COR-L47 (cell line): ENCODE measurements at places on chromosomes 11 and 22.

- DNase-seq: no peak
Observed at GRCh38 chr11:67119585-67120391, 725 bp downstream of the KDM2A start.

DNA sequence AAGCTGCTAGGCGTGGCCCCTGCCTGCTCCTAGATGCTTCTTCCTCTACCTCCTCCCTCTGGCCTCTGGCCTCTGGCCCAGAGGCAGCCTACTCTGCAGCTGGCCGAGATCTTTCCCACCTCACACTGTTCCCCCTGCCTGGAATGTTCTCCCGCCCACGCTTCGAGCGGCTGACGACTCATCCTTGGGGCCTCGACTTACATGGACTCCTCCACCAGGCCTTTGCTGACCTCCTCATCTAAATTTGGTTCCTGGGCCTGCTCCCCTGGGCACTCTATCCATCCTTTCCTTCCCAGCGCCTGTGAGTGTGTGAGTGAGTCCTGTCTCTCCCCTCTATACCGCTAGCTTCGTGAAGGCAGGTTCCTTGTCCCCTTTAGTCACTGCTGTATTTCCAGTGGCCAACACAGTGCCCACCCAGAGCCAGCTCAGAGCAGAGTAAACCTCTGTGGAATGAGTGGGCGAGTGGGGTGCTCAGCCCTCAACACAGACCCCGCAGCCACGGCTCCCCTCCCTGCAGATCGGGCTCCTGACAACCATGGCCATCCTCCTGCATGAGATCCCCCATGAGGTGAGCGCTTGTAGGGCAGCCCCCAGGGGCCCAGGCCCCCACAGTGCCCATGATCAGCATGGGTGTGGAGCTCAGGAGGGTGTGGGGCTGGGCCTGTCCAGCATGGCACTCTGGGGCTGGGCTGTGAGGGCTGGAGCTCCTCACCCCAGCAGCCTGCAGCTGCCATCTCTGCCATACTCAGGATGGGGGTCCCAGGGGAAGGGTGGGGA is 5.7 kb downstream of the SLC39A13 start:
- no peak for DNase-seq

DNA sequence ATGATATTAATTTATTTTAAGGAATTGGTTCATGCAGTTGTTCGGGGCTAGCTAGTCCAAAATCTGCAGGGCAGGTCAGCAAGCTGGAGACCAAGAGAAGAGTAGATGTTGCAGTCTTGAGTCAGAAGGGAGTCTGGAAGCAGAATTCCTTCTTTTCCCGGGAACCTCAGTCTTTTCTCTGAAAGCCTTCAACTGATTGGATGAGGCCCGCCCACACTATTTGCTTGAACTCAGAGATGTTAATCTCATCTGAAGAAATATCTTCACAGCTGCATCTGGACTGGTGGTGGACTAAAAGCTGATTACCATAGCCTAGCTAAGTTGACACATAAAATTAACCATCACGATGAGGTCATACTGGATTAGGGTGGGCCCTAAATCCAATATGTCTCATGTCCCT is 122.2 kb downstream of the COMMD9 start:
- DNase-seq: no peak

GRCh38 chr22:23591201-23591791 is 11.2 kb upstream of the IGLL1 start:
- DNase-seq: peak; percentile 18

- no peak for DNase-seq
Observed at GRCh38 chr11:32162906-32163305, 72.0 kb downstream of the RCN1 start.

GRCh38 chr22:30014244-30014643 is 66.0 kb upstream of the HORMAD2 start:
- DNase-seq: no peak

- no peak for DNase-seq
Observed at GRCh38 chr22:49489821-49490220, 337.9 kb downstream of the BRD1 start.

DNA sequence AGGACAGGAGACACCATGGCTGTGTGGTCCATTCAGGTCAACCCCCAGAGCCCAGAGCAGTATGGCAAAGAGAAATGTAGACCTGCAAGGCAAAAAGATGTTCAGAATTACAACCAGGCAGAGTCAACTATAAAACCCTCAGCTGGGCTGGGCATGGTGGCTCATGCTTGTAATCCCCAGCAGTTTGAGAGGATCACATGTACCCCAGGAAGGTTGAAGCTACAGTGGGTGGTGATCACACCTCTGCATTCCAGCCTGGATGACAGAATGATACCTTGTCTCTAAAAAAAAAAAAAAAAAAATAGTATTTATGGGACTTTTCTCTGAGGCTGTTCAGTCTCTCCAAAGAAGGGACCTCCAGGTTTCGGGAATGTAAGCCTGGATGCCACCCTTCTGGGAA is 18.4 kb upstream of the LDHA start:
- DNase-seq: no peak

GRCh38 chr22:23419171-23419570 is 160.9 kb downstream of the IGLL1 start:
- no peak for DNase-seq

DNA sequence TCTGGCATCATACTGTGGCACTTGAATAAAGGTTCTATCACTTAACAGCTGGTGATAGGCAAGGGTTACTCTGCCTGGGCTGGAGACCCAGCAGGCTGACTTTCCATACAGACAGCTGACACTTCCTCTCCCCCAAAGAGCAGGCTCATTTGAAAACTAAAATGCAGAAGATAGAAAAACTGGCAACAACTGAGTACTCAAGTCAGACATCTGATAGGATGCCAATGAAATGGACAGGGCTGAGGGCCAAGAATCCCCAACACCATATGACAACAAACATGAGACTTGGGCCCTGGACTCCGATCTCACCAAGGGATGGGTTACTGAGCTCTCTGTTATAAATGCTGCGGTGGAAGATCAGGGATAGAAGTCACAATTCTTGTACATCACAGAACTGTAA is 237.2 kb downstream of the LRRC4C start:
- no peak for DNase-seq

DNA sequence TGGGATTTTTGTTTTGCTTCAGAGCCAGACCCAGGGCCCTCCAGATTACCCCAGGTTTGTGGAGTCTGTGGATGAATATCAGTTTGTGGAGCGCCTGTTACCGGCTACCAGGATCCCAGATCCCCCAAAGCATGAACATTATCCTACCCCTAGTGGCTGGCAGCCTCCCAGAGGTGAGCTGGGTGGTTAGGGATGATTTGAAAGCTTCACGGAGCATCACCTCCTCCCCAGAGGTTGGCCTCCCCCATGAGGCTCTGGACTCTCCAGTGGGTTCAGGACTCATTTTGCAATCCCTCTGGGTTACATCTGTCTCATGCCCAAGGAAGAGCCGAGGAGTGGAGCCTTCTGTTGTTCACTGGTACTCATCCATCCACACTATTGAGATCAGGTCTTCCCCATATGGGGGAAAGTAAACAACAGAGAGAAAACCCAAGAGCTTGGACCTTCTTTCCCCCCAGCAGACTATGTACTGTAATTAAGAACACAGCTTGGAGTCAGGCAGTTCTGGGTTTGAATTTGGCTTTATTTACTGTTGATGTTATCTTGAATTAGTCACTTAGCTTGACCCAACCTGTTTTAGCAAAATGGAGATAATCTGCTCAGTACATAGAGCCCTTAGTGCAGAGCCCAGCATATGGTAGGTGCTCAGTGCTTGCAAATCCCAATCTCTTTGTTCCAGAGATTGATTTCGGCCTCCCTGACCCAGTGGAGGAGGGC is 2.5 kb downstream of the MRPL49 start:
- no peak for DNase-seq

DNA sequence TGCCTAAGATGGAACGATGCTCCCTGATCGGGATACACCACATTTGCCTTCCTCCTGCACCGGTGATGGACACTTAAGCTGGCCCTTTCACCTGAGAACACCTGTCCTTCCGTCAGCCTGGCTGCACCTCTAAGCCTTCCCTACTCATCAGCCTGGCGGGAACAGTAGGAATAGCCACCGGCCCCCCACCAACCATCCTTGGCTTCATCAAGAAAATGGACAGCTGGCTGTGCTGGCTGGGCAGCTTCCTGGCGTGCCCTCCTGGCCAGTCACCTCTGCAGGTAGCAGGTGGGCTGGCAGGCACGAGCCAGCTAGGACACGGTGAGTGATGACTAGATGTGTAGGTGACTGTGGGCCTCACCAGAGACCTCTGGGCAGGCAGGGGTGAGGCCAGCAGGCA is 142.8 kb downstream of the CTTN start:
- no peak for DNase-seq

DNA sequence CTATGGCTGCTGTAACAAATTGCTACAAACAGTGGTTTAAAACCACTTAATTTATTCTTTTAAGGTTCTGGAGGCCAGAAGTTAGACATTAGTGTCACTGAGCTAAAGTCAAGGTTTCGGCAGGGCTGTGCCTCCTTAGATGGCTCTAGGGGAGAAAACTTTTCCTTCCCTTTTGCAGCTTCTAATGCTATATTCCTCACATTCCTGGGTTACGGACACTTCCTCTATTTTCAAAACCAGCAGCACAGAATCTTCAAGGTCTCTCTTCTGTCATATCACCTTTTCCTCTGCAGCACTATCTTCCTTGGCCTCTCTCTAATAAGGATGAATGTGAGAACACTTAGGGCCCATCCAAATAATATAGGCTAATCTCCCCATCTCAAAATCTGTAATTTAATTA is 87.0 kb downstream of the C11orf87 start:
- no peak for DNase-seq

DNA sequence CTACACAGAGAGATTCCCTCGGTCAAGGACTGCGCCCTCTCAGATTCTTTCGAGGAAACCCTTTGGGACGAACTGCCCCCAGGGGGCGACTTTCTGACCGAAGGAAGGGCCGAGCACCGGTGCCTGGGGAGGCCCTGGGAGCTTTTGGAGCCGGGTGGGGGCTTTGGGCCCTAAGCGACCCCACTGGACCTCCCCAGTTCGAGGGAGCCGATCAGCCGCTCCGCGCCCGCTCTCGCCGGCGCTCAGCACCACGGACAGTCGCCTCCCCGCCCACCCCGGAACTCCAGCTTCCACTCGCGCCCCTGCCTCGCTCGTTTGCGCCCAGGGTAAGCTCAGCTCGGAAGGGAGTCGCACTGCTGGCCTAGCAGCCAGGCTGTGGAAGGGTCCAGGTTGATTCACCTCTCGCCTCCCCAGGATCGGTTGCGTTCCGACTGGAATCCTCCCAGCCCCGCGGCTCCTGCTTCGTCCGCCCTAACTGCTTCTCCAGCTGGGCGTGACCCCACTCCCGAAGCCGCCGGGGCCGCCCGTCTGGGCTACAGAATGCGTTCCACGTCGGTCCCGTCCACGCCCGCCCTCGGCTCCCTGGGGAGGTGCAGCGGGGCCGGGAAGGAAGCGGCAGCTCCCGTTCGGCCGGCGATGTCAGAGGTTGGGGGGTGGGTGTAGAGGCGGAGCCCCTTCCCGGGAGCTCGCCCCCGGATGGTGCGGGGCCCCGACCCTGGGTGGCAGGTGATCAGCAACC is 428 bp downstream of the SCN3B start:
- peak; percentile 33 for DNase-seq

- DNase-seq: no peak
Observed at GRCh38 chr11:103877221-103877620, 159.2 kb upstream of the DDI1 start.

DNA sequence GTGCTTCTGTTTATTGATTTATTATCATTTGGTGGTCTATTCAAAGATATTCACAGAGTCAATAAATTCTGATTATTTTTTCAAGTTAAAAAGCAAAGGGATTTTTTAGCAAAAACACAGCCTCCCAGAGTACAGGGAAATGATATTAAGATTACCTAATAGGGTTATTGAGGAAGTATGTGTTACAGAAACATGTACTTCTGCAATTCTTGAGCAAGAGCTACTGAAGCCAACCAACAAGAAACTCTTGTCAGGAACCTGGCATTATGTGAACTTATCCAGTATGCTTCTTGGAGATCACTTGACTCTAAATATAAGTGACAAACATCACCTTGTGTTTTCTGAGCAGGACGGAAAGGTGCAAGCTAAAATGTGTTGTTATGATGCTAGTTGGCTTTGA is 42.0 kb upstream of the CARD18 start:
- DNase-seq: no peak

DNA sequence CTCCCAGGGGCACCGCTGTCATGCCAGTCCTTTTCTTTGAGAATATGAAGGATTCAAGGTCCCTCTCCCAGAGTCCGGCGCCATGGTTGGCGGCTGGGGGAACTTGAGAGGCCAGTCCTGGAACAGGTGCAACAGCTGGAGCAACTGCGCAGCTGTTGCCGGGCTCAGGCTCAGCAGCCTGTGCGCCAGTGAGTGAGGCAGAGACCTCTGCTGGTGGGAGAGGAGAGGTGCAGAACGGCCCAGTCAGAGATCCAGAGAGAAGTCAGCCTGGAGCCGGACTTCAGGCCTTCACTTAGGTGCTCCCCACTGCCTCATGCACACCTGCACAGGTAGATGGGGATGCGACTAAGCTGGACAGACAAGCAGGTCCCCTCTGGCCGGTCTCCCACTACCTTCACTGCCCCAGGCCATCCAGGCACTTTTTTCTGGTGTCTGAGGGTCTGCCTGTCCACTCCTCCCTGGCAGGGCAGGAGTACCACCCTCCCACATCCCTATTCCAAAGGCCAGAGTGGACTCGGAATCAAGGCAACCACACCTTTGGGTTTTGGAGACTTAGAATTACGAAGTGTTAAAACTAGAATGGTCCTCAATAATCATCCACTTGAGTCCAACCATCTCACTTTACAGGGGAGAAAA is 4.6 kb downstream of the CHRDL2 start:
- peak; percentile 58 for DNase-seq

GRCh38 chr11:100821198-100821597 is 134.1 kb downstream of the ARHGAP42 start:
- no peak for DNase-seq

GRCh38 chr22:23698094-23698493 is 7.3 kb downstream of the RGL4 start:
- no peak for DNase-seq

GRCh38 chr11:44377121-44377520 is 67.2 kb upstream of the ALX4 start:
- DNase-seq: no peak

DNA sequence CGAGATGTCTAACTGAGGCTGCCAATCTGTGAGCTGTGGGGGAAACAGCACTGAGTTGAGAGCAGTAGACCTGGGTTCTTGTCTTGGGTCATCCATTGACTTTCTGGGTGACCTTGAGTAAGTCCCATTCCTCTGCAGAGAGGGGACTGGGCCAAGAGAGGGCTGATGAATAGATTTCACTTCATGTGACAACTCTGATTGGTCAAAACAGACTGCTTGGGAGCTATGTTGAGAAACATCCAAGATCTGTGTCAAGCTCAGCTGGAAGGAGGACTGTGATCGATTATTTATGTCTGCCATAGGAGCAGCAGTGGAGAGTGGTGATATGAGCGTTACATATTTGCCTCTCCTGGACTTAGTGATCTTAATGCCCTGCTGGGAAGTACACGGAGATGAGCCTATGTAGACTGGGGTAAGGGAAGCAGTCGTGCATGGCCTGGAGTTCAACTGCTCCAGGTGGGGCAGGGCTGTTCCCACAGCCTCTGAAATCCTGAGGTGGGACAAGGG is 47.7 kb downstream of the OTOG start:
- no peak for DNase-seq

DNA sequence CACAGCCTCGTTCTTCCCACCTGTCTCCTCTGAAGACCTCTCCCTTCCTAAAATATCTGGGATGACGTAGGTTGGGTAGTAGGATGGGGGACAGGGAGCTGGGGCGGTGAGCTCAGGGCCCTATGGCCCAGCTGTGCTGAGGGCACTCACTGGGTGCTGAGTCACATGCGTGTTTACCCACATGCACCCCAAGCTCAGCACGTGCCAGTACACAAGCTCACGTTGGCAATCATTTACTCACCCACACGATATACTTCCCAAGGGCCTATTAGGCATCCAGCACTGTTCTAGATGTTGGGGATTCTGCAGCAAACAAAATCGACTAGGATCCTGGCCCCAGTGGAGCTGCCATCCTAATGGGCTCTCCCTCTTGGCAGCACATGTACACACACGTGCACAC is 28.7 kb downstream of the ARAP1 start:
- DNase-seq: no peak
